ENCODE measurements at places on chromosomes 16 and 17.
A peak's percentile ranks its signal among the peaks of the same experiment; 100 is the strongest.

DNA sequence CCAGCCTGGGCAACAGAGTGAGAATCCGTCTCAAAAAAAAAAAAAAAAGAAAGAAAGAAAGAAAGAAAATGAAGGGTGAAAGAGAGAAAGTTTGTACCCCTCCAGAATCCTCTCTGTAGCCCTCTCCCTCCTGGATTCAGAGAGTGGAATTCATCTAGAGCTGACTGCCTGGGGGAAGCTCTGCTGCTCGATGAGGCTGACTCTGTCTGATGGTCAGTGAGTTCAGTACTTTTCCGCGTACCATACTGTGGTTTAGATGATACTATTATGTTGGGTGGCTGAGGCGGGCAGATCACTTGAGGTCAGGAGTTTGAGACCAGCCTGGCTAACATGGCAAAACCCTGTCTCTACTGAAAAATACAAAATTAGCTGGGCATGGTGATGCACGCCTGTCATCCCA is 14.8 kb downstream of the TMEM94 start:
- no peak for DNase-seq

DNA sequence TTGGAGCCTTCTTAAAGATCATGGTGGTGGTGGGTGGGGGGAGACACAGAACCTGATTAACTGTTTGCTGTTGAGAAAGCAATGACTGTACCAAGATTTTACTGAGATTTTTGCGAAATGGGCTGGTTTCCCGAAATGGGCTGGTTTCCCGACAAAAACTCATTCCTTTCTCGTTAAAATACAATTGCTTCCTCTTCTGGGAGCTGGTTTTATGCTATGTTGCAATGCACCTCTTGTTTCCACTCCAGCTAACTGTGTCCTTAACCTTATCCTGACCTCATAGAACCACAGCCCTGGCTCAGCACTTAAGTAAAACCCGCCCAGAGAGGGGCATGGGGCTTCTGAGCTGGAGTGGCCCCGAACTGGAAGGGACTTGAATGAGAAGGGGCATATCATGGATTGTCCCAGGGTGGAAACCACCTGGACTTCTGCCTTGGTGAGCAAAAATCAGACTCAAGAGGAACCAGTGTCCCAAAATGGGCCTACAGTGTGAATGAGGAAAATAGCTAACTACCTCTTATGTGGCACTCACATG is 20.9 kb downstream of the FAM20A start:
- peak; percentile 12 for DNase-seq

GRCh38 chr16:81451753-81452680 is 7.4 kb downstream of the CMIP start:
- DNase-seq = no peak

GRCh38 chr16:1696863-1697262 is 9.1 kb upstream of the MAPK8IP3 start:
- DNase-seq = no peak

DNA sequence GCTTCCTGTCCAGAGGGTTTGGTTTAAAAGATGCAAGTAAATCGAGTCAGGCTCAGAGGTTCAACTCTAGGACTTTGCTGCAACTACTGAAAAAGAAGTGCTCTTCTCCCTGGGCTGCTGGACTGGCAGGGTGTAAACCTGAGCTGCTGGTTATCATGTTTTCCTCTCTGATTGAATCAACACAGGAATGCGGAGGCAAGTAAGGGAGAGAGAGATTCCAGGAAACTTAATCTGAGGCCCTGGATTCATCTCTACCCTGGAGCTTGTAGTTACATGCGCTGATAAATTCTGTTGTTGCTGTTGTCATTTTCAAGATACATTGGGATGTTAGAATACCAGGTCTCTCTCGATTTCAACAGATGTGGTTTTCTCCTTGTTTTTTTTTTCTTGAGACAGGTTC is 8.2 kb upstream of the HS3ST3A1 start:
- no peak for DNase-seq

Data from DMS79 treated with DMSO at 0.1 percent for 48 hours (cell line).